Adrenal gland (tissue), 19 donors: ENCODE measurements at places on chromosomes 12 and 14.

DNA sequence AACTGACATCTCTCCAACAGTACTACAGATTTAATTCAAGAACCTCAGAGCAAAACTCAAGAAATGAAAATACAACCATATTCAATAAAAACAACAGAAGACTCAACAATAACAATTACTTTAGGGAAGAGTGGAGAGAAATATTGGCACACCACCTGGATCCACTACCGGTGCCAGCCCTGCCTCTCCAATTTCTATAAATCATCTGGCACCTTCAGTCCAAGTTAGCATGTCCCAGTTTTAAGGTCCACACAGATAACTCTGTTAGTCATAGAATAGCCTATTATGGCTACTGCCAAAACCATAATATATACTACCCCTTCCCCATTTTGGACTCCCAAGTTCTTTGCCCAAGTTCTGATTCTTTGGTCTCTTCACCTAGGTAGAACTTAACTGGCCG is 69.9 kb upstream of the PSMA6 start:
- no peak for DNase-seq

DNA sequence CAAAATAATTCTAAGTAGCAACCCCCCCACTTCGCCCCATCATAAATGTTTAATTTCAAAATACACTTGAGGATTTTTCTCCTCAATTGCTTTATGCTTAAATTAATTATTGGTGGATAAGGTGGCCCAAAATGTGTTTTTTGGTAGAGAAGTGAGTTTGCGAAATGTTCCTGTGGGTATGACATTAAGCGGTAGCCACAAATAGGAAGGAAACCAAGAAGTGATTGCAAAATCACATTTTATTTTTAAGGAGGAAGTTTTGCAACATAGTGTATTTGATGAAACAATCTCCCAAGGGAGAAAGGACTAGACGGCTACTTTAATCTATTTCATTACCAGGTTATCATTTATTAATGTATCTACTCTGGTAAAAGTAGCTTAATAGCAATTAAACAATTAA is 25.5 kb downstream of the SLC25A3 start:
- no peak for DNase-seq

DNA sequence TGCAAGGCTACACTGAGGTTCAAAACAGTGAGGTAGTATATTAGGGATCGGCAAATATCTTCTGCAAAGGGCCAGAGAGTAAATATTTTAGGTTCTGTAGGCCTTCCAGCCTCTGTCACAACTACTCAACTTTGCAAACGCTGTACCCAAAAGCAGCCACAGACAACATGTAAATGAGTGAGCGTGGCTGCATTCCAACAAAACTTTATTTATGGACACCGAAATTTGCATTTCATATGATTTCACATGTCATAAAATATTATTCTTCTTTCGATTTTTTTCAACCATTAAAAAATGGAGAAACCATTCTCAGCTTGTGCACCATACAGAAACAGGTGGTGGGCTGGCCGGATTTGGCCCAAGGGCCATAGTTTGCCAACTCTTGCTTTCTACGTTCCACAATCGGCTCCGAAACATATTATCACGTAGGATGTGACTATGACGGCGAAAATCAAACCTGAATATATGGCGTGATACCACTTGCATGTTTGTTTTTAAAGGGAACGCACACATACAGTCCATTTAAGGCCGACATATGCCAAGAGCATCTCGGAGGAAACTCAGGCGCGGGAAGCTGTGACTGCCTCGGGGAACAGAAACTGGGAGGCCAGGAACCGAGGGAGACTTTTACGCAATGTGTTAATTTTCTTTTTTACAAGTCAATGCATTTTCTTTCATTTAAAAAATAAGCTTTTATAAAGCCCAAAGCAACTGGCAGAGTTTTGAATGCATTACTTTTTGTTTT is 7.1 kb downstream of the NCOR2 start:
- DNase-seq = no peak

- DNase-seq = no peak
These were observed 8.0 kb upstream of the RASSF8 start for GRCh38 chr12:25950329-25951115.

DNA sequence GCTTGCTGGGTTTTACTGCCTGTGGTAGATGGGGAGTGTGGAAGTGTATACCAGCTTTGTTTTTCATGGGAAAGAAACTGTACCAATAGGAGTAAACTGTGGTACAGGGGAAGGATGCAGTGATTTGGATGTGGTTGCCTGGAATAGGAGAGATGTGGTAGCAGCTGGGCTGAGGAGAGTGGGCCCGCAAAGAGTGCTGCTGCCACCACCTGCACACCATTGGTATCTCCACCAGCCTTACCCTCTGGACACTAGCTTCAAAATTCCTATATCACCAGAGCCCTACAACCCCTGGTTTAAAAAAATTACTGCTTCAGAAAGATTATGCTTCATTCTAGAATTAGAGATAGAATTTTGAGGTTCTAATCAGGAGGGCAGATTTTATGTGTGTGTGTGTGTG is 53.6 kb downstream of the AKAP6 start:
- no peak for DNase-seq

DNA sequence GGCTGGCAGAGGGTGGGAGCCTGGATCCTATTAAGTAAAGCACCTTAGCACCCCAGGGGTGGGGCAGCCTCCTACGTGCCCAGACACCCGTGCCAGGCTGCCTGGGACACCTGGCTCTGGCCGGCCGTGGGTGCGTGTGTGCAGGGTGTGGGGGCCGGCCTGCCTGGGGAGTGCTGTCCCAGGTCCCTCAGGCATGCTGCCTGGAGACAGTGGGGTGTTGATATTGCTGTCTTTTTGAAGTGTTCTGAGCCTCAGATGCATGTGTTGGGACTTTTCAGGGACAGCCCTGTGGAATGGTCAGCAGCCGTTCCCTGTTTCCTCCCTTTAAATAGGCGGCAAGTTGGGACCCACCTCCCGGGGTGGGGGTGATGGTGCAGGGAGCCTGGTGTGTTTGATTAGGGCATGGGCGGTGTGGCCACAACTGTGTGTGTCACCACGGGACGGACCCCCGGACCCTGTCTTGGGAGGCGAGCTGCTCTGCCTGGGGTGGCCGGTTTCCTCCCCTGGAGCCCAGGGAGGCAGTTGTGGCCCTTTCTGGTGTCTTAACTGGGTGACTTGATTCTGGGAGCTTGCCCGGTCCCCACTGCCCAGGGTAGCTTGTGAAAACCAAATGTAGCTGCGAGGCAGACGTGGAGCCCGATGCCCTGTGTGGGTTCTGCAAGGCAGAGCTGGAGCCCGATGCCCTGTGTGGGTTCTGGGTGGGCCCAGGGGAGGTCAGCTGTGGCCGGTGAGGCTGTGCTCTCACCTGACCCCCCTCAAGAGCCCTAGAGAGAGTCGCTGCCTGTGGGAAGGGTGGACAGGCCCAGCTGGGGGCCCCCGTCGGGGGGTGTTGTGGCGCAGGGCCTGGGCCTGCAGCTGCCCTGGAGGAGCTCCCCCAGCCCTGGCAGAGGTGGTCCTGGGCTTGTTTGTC is 8.2 kb downstream of the ULK1 start:
- DNase-seq = peak; percentile 21
